SK-N-SH (cell line): ENCODE measurements at places on chromosomes 2 and 18.

DNA sequence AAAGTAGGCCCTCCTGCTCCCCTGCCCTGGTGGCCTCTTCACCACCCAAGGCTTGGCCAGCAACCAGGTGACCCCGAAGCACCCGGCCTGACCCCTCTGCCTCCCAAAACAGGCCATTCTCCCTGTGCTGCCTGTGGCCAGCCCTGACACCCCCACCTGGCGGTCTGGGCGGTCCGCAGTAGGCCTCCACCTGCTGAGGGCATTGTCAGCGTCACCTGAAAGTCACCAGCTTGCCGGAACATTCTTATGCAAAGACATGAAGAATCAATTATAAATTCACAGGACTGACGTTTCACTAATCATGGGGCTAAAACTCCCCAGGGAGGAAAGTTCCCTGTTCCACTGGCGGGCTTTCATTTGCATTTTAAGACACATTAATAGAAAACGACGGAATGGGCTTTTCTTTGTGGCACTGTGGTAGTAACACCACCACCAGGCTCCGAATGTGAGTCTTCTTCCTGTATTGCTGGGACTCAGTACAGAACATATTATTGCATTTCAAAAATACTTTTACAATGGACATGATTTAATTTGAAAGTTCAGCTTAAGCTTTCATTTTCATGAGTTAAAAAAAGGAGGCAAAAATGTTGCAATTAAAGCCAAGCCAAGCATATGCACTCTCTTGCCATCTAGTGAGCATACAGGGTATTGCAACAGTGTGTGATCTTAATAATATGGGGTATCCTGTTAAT is 57.4 kb downstream of the ADI1 start:
- peak; percentile 89 for DNase-seq

DNA sequence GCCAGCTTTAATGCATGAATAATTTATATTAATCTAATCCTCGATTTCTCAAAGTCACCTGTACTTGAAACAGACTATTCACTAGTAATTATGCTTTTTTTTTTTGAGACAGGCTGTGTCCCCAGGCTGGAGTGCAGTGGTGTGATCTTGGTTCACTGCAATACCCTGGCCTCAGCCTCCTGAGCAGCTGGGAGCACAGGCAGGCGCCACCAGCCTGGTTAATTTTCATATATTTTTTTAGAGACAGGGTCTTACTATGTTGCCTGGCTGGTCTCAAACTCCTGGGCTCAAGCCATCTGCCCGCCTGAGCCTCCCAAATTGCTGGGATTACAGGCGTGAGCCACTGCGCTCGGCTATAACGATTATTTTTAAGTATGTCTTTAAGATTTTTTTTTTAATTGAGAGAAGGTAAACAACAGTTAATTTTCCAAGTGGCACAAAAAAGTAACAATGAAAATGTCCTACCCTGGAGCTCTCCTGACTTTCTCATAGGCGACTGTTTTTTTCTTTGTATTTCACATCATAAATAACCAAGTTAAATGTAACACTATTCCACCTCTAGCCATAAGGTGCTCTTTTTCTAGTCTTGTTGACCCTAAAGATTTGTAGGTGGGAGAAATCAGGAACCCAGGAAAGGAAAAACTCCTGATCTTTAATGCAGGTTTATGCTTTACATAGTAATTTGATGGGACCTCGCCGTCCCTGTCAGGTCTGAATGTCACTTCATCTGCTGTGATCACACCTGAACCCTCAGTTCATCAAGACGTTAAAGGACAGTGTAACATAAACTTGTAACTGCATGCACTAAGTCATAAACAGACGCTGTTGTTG is 1.3 kb upstream of the ANKRD12 start:
- DNase-seq, result no peak

GRCh38 chr2:190819840-190820301 is 60.8 kb upstream of the GLS start:
- peak; percentile 54 for DNase-seq

DNA sequence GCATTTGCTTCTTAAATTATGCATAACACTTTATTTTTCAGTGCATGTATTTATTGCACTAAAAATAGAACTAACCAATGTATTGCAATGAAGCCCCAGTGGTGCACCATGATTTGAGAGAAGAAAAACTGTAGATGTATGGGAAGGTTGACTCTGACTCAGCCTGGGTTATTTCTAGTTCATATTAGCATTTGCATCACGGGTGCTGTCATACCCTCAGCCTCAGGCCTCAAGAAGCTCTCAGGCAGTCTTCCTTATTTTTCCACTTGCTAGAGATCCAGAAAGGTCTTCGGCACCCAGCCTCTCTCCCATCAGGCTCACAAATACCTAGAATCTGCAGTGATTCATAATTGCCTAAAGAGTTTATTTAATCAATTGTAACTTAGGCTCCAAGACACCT is 148.0 kb downstream of the DNER start:
- DNase-seq, result no peak

DNA sequence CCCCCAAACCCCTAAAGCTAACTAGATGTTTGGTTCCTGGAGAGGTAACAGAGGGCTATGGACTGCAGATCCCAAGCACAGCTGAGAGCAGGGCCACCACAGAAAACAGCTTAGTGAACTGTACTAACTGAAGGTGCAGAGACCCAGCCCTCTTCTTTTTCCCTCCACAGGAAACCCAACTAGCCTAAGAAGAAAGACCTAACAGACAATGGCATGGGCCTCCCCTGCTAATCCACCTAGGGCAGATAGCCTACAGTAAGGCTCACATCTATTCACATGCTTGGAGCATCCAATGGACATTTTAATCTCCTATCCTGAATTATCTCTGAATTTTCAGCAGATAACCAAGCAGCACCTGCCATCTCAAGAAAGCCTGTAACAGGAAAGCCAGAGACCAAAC is 8.8 kb upstream of the FECH start:
- no peak for DNase-seq

- DNase-seq, result no peak
Observed at GRCh38 chr2:20684581-20685063, 17.7 kb downstream of the GDF7 start.

DNA sequence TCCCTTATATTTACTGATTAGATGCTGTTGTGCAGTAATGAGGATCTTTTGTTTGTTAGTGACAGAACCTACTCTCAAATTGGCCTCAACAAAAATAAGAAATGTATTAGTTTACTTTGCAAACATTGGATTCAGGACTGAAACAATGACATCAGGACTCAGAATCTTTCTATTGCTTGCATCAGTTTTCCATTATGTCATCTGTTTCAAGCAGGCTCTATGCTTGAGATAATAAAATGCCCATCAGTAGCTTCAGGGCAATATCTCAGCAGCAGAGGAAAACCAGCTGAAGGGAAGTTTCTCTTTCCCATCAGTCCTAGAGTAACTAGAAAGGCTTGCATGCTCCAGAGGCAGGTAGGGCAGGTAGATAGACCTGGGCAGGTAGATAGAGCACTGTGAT is 375.5 kb upstream of the SLC8A1 start:
- peak; percentile 5 for DNase-seq

DNA sequence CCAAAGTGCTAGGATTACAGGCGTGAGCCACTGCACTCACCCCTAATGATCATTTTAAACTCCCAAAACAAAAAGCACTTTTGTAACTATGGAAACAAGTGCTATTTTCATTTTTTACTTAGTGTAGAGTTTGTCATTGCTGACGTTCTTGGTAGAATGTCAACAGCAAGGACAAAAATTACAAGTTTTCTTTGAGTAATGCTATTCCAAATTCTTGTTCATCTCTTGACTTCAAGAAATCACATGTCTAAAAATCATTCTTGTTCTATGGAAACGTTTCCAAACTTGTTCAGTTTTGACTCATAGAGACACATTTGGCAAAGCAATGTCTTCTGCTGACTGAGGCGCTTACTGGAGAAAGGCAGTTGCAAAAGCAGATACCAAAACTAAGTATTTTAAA is 82.6 kb downstream of the MBP start:
- DNase-seq, result no peak

- no peak for DNase-seq
Observed at GRCh38 chr2:211408483-211408891, 852.1 kb downstream of the CPS1 start.

DNA sequence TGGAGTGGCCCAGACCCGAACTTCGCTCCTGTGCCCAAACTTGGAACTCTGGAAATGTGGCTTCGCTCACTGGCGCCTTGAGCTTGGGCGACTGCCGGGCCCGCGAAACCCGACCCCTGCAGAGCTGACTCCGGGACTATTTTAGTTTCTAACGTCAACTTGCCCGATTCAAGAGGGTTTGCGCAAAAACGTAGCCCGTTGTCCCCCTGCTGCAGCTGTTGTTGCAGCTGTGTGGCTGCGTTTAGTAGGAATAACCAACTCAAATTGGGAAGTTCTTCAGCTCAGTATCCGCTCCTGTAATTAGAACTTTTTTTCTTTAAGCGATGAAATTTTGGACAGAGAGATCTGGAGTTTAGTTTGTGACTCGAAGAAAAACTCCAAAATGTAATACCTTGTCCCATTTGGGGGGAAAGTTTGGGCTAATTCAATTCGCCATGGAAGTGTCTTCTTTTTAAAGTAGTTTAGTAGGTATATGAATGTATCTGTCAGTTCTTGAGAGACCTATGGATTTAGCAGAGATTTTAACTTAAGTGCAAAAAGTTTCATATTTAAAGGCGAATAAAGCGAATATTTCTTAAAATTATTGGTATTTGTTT is 559 bp downstream of the MYL12A start:
- no peak for DNase-seq

DNA sequence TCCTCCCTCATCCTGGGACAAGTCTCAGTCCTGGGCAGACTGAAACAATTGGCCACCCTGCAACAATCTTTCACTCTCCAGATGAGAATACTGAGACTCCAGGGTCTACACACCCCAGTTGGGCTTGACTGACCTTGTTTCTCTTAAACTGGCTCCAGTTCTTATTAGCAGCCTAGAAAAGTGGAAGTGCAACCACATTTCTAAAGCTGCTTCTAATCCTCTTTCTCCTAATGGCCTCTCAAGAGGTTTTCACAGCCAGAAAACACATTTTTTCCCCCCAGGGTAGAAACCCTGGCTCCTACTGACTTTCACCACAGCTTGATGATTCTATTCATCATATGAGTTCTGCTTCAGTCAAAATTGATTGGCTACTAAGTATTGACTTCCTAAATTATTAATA is 45.8 kb downstream of the SLC4A5 start:
- no peak for DNase-seq

GRCh38 chr2:171487201-171487600 is 35.1 kb upstream of the CYBRD1 start:
- DNase-seq, result no peak

DNA sequence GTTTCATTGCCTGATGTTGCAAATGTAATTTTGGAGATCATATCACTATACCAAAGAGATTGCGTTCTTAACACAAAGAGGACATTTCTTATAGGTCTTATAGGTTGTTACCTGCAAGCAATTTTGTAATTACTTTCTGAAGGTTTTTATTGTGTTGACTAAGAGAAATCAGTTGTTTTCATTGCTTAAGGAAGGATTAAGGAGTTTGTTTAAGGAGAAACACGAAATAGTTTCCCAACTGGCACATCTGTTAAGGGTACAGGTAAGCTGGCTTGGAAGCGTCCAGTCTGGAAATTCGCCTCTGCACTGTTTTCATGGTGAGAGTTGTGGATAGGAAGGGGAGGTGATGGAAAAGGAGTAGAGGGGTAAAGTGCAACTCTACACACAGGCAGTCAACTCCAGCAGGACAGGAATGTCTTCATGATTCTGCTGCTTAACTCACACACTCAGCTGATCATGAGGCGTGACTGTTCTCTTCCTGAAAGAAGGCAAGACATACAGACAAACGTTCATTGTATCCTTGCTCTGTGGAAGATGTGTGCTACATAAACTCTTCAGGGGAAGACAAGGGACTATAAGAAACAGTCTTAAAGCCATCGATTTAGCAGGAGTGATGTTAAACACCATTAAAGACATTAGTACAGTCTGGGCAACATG is 61.4 kb upstream of the ACSL3 start:
- DNase-seq, result no peak

DNA sequence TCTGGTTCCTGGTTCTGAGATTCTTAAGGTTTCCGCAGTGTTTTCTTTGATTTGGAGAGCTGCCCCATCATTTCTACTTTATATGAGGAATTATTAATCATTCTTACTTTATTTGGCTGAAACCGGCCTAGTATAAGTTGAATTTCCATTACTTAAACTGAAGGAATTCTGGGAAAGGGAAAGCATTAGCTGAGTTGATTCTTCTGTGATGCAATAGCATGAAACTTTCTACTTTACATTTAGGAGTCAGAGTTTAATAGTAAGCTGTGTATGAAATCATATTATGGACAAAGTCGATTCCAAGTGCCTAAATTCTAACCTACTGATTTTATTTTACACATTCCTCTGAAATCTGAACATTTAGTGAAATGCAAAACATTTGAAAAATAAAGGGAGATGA is 1269.7 kb upstream of the ZEB2 start:
- DNase-seq, result no peak

- DNase-seq, result no peak
Observed at GRCh38 chr2:174873471-174873870, 109.2 kb upstream of the CHRNA1 start.

DNA sequence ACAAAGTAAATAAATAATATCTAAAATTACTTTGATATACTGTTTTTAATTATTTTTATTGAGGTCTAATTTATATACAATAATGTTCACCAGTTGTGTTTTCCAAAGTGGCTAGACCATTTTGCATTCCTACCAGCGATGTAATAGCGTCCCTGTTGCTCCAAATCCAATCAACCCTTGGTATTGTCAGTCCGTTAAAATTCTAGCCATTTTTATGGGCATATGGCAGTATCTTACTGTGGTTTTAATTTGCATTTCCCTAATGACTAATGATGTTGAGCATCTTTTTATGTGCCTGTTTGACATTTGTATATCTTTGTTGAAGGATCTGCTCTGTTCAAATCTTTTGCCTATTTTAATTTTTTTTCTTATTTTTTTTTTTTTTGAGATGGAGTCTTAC is 185.0 kb downstream of the PRPF40A start:
- no peak for DNase-seq

DNA sequence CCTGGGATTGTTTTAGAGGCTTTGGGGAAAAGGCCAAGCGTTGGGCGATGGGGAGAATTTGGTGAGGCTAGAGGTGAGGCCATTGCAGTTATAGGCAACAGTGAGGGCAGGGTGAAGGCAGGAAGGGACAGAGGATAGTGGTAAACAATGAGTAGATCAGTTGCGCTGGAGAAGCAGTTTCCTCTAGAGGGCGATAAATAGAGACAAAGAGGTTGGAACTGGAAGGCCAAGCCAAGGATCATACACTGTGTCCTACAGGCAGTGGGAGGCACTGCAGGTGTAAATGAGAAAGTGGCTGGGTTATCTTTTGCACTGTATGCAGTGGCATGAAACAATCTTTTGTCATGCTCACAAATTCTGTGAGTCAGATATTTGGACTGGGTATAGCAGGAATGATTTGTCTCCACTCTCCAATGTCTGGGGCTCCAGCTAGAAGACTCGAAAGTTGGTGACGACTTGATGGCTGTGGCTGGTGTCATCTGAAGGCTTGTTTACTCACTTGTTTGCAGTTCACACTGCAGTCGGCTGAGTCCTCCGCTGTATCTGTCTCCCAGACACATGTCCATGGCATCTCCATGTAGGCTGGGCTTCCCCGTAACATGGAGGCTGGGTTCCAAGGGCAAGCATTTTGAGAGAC is 82.1 kb downstream of the TNP1 start:
- DNase-seq, result peak; percentile 52
